SHP77 (cell line): ENCODE measurements at places on chromosomes 12 and 14.

DNA sequence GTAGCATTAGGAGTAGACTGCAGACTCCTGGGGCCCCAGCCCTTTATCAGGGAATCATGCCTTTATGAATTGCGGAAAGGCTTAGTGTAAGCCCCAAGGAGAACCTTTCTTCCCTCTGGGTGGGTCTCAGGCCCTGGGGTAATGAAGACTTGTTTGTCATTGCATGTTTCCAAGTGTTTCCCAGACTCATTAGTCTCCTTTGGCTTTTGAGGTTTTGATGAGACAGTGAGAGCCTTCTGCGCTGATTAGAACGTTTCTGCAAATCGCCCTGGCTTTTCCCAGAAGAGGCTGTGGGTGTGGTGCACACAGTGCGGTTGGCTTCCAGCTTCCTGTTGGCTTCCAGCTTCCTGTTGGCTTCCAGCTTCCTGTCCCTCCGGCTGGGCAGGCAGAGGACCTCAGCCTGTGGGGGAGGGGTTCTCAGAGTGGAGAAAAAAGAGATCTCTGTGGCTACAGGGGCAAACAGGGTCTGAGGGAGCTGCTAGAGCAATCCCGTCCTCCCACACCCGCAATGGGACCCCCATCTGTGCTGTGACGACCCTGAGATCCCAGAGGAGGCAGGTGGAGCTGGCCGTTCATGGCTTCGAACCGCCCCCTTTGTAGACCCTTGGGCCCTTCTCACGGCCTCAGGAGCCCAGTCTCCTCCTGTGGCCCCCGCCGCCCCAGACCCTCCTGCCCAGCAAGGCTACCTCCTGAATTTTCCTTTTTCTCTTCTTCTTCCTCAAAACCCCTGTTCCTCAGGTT lies 42.1 kb downstream of the GPR68 start:
- DNase-seq, result no peak

DNA sequence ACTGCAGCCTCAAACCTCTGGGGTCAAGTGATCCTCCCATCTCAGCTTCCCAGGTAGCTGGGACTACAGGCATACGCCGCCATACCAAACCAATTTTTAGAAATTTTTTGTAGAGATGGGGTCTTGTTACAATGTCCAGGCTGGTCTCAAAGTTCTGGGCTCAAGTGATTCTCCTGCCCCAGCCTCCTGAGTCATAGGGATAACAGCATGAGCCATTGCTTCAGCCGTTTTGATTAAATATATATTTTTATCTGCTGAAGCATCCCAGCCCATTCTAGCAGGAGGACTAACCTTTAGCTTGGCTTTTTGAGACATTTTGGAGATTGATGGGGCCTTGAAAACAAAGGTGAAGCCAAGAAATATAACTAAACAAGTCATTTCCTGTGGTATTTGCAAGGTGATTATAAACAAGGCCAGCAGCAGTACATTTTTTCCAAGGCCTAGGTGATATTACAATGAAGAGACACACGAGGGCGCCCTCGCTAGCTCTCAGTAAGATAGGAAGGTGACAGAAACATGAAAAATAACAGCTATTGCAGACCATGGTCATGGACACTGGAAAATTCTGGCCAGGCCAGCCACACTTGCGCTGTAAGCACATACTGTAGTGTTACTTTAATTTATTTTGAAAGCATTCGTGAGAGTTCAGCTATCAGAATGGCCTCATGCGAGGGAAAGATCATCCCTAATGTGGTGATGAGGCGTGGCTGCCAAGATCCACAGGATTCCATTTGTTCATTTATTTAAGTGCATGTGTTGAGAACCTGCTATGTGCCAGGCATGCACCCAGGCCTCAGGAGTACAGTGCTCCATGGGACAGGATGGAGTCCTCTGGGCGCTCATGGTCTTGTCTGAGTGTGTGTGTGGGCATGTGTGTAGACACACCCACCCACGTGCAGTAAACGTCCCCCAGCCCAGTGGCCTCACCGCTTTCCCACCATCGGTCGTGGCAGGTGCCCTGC lies 63.5 kb downstream of the DGLUCY start:
- DNase-seq, result peak; percentile 55

DNA sequence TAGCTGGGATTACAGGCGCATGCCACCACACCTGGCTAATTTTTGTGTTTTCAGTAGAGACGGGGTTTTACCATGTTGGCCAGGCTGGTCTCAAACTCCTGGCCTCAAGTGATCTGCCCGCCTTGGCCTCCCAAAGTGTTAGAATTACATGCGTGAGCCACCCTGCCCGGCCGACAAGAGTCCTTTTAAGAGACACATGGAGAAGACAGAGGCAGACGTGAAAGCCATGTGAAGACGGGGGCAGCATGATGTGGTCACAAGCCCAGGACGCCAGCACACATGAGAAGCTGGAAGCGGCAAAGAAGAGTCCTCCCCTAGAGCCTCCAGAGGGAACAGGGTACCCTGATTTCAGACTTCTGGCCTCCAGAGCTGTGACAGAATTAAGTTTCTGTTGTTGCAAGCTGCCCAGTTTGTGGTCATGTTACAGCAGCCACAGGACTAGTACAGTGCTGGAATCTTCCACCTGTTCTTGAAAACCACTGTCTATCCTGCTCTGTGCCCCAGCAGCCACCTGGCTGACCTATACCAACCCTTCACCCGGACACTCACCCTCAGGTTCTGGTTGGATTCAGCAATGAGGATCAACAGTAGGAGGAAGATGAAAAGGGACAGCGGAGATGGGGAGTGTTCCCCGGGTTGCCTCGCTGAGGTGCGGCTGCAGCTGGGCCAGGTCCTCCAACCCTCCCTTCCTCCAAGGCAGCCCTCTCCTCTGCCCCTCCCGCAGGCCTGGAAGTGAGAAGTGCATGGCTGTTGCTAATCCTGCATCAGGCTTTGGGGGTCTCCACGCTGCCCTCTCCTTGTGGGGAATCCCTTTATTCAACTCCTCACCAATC lies 16.9 kb downstream of the VPS37B start:
- DNase-seq, result no peak

DNA sequence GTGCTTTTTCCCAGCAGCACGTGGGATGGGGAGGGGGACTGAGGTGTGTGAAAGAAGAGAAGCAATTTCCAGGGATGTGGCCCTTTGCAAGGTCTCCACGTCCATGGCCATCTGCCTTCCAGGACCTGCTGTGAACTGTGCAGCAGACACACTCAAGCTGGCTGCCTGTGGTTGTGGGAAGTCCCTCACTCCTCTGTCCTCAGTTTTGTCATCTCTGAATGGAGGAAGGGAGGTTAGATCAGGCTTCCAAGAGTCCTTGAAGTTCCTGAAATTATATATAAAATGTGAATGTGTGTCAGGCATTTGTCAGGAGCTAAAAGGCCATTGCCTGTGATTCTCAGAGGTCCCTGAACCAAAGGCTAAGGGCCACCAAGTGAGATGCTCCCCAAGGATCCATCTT lies 328.2 kb downstream of the CACNA1C start:
- no peak for DNase-seq

GRCh38 chr12:121776190-121777098 lies 17.0 kb downstream of the RHOF start:
- peak; percentile 70 for DNase-seq

DNA sequence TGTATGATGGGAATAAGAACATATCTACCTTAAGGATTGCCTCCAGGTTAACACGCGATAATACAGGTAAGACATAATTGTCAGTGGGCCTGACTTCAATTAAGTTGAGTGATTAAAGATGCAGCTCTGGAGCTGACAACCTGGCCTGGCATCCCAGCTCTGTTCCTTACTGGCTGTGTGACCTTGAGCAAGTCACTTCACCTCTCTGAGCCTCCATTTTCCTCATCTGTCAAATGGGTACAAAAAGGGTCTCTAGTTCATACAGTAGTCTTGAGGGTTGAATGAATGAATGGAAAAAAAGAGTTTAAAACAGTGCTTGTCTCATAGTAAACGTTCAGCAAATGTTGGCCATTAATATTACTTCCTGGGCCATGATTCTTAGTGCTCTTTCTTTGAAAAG lies 213.9 kb downstream of the PHETA1 start:
- no peak for DNase-seq

DNA sequence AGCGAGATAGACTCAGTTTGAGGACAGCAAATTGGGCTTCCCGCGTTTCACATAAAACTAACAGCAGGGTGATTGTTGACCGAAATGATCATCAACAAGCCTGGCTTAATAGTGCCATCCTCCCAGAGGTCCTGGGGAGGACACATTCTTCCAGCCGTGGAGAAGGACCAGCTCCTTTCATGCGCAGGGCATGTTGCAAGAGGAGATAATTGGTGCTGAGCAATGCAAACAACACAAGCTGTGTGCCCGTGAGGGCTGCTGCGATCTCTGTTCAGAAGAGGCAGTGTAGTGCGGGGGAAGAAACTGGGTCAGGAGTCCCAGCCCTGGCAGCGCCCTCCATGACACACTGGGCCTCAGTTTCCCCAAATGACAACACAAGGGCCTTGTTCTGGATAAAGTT lies 54.3 kb downstream of the CCDC85C start:
- DNase-seq, result no peak

DNA sequence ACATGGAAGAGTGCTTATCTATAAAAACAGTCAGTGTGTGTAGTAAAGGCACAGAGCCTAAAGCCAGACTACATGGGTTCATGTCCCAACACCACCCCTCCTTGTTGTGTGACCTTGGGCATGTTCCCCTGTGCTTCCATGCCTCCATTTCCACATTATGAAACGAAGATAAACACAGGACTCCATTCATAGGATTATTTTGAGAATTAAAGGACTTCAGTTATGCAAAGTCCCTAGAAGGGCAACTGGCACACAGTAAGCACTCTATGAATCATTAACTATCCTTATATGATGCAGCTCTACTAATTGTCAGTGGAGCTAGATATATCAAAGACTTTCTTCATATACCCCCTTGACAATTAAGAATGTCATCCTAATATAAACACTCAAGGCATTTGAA lies 17.8 kb downstream of the IFNG-AS1 start:
- DNase-seq, result no peak

- no peak for DNase-seq
Measured at GRCh38 chr12:111084158-111084557, 163.8 kb upstream of the MYL2 start.

DNA sequence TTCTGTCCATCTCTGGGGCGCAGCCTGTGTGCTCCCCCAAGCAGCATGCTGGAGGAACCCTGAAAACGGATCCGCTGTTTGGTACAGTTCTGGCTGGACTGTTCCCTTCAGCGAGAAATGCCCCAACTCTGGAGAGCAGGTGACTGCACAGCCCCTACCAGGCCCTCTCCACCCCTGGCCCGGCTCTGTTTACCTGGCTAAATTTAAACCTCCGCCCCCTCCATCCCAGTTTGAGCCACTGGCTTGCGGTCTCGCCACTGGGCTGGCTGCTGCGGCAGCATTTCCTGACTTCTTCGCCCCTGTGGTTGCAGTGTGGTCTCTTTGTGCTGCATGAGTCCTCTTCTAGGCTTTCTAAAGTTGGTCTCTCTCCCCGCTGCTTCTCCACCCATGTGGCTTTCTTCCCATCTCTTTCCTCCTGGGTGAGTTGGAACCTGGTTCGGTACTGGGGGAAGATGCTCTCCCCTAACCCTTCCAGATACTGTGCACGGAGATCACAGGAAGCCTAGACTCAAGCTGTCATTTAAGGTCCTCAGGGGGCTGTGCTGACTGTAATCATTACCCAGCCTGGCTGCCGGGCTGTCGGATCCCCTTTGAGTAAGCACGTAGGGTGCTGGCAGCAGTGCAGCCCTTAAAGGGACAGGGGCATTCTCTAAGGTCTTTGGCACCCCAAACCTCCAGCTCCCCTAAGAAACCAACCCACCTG lies 60.6 kb downstream of the FBXL14 start:
- no peak for DNase-seq

DNA sequence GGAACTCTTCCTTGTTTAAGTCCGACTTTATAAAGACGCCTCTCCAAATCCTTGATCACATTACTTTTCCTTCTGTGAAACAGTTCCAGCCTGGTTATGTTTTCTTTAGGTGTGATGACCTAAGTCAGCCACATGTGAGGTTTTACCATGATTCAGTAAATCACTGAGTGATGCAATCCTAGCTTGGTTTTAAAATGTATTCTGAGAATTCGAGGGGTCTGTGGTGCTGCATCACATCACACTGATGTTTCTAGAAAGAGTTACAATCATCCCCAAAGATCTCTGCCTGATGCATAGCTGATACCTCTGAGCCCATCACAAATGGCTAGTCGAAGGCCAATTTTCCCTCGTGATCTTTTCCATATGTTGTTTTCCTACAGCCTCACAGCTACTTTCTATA lies 152.7 kb downstream of the ANO2 start:
- no peak for DNase-seq

DNA sequence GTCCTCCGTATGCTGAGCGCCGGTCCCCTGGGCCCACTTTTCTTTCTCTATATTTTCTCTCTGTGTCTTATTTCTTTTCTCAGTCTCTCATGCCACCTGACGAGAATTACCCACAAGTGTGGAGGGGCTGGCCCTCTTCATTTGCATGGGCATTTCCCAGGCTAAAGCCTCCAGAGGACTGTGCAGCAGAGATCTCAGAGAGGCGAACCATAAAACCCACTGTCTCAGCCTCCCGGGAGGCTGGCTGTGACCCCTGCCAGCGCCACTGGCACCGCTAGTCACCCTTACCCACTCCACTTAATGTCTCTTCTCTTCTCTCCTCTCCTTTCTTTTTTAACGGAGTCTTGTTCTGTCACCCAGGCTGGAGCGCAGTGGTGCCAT lies 7.1 kb upstream of the SERPINA9 start:
- no peak for DNase-seq

- no peak for DNase-seq
Measured at GRCh38 chr12:68111995-68112394, 47.5 kb downstream of the IFNG start.

DNA sequence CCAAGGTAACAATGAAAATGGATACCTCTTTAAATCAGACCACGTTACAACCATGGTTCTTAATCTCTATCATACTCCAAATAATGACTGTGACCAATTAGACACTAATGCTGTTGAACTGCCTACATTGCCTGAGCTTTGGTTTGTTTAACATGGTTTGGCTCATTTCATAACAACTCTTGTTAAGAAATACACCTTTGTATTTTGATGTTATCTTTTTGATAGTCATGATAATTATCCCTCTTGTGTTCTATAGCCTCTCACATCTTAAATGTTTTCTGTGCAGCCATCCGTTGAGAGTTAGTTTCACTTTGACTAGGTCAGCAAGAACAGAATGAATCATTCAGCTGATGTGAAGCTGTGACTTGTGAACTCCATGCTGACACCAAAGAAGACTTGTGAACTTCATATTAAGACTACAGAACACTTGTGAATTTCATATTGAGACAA lies 75.5 kb upstream of the RERGL start:
- no peak for DNase-seq

DNA sequence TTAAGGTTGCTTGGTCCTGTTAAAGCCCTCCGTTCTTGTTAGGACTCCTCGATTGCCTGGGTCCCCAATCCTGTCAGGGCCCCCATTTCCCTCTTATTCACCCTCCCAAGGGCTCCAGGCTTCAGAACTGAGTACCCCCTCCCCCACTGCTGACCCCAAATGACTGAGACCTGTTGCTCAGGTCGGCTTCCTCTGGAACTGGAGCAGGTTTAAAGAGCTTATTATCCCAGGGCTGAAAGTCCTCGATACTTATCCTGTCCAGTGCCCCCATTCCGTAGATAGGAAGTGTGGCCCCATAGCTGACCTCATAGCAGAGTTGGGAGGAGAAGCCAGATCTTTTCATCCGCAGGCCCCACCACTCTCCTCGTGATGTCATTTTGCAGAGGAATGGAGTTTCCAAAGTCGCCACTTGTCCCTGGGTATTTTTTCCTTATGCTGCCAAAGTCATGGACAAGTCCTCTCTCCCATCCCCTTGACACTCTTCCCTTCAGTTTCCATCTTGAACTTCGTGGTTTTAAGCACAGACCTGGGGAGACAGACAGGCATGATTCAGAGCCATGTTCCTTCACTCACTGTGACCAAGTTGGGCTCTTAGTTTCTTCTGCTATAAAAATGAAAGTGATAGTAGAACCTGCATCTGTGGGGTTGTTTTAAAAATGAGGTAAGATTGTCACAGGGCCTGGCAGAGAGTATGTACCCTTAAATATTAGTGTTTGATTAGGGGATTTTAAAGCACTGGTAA lies 1.2 kb downstream of the USP30 start:
- DNase-seq, result no peak
